ENCODE measurements at places on chromosomes 3 and 15.

DNA sequence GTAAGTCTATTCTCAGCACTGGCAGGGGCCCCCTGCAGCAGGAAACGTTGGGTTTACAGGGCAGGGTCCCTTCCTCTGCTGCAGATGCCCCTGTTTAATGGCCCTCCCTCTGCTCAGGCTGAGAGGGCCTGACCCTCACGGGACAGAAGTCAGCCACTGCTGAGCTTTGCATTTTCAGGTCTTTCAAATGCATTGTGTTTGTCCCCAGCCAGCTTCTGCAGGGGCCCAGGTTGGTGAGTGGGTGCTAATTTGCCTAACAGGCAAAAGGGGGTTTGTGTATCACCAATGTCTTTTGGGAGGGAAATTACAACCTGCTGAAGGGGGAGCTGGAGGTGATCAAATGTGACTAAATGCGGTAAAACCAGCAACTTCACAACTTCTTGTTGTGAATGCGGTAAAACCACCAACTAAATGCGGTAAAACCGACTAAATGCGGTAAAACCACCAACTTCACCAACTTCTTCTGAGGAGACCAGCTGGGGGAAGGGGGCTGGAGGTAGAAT, 44.8 kb upstream of the UBE2E1 start:
- no peak for DNase-seq

DNA sequence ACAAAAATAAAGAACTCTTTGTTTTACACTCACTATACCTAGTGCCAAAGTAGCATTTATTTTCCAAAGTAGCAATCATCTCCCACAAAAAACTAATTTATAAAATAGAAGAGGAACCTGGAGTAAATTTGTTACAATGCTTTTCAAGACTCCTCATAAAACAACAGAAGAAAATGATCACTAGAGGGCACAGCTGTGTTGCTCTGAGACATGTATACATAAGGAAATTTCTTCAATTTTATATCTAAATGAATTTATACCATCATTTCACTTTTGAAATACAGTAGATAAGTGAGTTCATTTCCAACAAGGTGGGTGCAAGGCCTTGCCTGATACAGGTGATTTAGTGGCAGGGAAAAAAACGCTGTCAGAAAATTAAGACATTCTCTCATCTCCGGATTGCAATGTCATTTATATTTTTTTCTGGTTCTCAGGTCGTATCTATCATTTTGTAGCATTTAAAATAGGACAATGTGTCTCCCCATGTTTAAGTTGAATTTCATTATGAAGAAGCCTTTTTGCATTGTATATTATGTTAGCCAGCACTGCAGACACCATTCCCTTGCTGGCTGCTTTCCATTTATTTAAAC, 25.3 kb upstream of the ARHGEF26 start:
- DNase-seq: no peak

DNA sequence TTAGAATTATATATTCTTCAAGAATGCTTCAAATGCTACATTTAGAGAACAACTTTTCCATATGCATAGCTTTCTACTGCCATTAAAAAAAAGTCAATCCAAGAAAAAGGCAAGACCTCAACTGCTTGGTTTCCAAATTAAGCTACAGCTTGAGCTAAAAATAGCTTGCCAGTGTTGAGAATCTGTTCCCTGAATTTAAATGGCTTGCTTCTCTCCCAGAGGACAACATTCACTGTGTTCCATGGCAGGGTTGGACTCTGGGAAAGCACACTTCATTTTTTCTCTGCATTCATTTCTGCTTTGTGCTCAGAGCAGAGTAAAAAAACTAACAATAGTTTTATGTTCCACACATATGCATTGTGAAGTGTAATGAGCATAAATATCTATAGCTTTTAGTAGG, 50.3 kb upstream of the ACTL6A start:
- no peak for DNase-seq

DNA sequence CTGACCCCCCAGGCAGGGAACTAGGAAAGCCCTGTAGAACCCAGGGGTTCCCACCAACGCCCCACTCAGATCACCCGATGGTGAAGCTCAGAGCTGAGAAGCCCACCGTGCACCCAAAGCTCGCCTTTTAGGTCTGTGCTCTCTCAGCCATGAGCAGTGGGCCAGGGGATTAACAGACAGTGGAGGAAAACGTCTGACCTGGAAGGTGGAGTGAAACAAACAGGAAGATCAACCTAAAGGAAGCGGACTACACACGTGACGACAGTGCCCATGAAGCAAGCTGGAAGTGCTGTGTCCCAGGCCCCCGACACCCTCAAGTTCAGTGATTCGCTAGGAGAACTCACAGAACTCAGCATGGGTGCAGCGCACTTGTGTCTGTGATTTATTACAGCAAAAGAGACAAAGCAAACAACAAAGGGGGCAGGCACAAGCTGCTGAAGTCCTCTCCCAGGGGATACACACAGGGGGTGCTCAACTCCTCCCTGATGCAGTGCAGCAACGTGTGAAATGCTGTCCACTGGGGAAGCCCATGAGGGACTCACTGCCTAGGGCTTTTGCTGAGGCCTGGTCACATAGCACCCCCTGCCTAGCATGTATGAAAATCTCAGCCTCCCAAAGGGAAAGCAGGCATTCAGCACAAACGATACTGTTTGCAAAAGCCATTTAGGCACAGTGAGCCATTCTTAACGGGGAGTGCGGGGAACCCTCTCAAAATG, 43.5 kb downstream of the CFAP92 start:
- no peak for DNase-seq

DNA sequence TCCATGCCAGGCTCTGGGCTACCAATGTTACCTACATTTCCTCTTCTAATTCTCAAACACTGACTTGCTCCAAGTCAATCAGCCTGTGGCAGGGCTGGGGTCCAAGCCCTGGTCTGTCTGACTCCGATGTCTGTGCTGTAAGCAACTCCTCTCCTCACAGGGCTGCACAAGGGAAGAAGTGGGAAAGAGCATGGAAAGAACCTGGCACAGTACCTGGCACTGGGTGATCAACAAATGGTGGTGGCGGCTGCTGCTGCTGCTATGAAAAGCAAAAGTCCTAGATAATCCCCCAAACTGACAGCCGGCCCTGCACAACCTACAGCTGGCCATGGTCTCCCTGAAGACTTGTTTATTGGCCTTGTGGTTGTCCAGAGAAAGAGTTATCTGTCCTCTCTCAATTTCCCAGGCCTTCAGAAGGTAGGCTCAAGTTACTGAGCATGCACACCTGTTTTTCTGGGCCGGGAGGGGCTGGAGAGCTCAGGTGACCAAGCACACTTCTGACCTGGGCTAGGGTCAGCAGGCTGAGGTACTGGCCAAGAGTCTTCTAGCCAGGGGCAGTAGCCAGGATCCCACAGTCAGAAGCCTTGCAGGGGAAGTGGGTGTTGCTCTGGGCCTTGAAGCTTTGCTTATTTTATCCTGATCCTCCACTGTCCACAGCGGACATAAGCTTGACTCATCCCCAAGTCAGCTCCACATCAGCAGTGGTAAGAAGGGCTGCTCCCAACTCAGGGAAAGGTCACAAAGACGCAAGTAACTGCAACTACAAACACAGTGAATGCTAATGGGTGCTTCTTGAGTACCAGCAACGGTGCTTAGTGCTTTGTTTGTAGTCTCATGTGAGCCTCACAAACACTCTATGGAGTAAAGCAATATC, 35.3 kb upstream of the KY start:
- DNase-seq: no peak

DNA sequence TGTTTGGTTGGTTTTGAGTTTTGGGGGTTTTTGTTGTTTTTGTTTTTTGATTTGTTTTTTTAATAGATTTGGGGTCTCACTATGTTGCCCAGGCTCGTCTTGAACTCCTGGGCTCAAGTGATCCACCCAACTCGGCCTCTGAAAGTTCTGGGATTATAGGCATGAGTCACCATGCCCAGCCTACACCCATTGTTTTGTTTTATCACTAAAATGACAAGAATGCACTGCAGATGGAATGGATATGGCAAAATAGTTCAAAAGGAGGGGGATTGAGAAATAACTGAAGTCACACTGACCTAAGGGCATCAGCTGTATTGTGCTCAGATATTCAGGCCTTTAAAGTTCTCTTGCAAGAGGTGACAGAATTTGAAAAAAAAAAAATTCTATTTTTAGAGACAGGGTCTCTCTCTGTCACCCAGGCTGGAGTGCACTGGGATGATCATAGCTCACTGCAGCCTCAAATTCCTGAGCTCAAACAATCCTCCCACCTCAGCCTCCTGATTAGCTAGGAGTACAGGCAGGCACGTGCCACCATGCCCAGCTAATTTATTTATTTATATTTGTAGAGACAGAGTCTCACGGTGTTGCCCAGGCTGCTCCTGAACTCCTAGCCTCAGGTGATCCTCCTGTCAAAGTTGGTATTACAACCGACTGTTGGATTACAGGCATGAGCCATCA, 4.4 kb upstream of the RASA2 start:
- no peak for DNase-seq

DNA sequence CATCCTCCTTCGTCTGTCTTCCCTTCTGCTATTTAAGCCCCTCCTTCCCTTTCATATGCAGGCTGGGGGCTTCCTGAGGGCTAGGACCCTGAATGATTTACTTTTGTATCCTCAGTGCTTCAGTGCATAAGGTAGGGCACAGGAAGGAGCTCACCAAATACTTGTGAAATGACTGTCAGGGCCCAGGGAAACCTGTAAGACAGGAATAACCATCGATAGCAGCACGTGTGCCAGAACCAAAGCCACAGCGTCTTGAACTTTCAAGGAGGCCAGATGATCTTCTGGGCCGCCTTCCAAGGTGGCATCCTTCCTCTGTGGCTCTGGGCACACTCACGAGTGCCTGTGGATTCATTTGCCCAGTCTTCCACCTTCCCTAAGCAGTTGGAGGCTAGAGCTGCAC, 3.9 kb downstream of the TMED3 start:
- no peak for DNase-seq

DNA sequence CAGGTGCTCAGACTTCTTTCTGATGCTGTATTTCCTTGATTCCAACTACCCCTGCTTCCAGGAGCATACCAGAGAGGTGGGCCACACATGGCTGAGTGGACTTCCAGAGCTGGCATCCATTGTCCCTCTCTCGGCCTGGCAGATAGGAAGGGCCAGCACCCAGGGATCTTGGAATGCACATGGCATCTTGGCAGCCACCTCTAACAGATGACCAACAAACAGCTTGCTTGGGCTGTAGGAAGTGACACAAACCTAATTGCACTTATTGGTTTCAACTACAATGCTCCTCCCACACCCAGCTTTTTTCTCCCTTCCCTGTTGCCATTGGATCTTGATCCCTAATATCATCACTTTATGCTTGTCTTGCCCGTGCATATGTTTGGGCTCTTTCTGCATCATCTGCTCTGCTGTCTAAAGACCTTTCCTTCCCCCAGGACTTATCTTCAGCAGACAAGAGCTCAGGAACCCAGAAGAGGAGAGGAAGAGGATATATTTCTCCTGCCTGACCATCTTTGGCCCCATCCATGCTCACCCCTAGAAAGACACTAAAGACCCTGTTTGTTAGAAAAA, 294.6 kb downstream of the NTRK3 start:
- no peak for DNase-seq

DNA sequence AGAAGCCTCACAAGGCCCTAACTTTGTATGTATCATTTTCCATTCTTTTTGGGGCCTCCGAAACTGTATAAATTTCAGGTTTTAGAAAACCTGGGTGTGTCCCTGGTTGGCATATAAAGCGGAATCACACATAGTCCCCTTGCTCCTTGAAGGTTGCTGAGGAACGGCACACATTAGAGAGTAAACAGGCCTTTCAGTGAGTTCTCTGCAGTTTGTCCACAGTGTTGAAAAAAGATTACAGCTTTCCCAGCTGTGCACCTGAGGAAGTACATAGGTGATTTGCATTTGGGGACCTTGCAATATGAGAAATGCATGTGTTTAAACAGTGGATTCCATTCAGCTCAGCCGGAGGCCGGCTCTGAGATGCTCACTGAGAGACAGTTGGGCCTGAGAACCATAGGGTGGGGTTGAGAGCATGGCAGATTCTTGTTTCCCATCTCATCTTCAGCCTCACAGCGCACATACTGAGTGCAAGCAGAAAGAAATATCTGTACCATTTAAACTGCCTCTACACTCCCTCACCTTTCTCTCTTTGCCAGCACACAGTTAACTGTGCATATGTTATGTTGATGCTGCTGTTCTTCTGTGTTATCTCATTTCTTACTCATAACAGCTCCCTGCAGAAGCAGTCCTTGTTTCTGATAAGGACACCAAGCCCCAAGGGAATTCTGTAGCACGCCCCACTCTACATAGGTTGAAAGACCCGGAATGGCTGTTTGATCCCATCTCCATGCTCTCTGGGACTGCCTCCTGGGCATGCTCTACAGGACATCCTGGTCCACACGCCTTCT, 60.4 kb downstream of the BOC start:
- DNase-seq: no peak

- DNase-seq: no peak
These were observed 5.6 kb downstream of the TERC start for GRCh38 chr3:169759256-169759655.

- no peak for DNase-seq
These were observed 95.9 kb upstream of the RNF7 start for GRCh38 chr3:141642215-141642614.

DNA sequence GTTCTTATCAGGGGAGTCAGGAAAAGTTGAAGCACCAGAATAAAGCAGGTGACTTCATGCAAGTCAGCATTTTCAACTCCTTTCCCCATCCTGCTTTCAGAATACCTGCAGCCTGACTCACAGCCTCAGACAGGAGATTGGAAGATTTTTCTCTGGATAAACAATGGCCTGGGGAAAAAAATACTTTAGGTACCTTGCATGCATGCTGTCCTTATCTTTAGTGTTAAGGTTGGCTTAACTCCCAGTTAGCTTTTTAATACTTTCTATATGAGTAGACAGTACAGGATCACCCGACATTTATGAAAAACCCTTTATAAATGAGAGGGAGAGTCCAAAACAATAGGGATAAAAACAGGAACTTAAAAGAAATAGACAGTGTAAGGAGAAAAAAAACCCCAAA, 53.6 kb downstream of the PAK2 start:
- DNase-seq: peak; percentile 61

DNA sequence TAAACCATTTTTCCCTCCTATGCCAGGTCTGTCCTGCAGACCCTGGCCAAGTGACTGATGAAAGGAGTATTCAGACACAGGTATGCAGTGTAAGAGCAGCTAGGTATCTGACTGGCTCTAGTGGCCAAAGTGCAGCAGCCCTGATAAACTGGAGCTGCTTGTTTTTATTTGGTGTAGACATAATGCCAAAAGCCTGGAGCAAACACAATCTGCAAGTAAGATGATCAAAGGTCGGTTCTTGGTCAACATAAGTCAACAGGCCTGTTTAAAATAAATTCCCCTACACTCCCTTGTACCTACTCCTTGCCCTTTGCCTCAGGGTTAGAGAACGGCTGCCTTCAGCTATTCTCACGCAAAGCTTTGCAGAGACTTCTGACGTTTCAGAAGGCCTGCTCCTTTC, 1003.1 kb downstream of the ZPLD1 start:
- DNase-seq: no peak

GRCh38 chr3:137294839-137295238, 337.1 kb downstream of the IL20RB start:
- no peak for DNase-seq

DNA sequence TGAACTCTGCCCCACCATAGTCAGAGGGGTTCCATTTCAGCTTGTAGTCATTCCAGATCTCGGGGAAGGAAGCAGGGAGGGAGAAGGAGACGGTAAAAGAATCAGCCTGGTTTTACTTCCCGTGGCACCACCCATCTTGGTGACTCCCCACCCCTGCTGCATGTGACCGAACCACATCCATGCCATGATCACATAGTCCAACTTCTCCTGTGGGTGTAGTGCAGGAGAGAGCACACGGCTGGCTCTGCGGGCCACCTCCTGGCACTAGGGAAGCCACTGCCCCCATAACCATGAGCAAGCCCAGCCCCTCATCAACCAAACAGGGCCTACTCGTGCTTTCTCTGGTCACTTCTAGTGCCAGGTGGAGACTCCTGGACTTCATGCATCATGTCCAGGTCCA, 3.7 kb downstream of the CHRNA3 start:
- no peak for DNase-seq

Measured in fibroblast of skin of left quadriceps (primary cell).